SHP77 (cell line): ENCODE measurements at places on chromosomes 5 and 9.

GRCh38 chr5:96091874-96092273 lies 130.2 kb upstream of the ELL2 start:
- no peak for DNase-seq

DNA sequence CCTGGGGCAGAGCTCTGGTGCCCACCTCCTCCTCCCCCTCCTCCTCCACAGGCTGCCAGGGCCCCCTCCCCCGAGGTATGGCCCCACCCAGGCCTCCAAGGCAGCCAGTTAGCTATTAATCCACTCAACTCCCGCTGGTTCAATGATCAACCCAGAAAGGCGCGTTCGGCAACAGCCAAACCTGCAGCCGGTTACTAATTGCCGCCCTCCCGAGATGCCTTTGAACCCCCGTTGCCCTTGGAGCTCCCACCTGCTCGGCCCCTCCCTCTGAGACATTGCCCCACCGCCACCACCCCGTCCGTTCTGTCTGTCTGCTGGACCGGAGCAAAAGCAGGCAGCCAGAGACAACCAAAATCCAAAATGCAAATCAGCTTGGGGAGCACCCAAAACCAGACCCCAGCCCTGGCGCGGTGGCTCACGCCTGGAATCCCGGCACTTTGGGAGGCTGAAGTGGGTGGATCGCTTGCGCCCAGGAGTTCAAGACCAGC lies 25.8 kb downstream of the NOTCH1 start:
- DNase-seq = no peak

GRCh38 chr9:15717290-15717967 lies 164.6 kb downstream of the CCDC171 start:
- no peak for DNase-seq

DNA sequence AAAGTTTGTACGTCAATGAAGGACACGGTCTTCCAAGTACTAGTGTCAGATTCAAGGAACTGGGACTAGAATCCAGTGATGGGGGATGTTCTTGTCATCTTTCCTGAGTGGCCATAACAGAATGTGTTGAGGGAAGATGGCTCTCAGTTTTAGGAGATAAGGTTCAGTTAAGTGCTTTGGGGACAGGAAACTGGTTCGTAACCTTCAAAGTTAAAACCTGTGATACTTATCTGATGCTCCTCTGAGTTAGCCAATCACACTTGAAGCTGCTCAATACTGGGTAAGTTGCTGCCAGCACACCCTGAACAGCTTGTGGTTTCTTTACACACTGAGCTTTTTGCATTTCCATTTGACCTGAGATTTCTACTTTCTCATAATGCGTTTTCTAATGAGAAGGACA lies 64.4 kb downstream of the PIK3R1 start:
- no peak for DNase-seq

DNA sequence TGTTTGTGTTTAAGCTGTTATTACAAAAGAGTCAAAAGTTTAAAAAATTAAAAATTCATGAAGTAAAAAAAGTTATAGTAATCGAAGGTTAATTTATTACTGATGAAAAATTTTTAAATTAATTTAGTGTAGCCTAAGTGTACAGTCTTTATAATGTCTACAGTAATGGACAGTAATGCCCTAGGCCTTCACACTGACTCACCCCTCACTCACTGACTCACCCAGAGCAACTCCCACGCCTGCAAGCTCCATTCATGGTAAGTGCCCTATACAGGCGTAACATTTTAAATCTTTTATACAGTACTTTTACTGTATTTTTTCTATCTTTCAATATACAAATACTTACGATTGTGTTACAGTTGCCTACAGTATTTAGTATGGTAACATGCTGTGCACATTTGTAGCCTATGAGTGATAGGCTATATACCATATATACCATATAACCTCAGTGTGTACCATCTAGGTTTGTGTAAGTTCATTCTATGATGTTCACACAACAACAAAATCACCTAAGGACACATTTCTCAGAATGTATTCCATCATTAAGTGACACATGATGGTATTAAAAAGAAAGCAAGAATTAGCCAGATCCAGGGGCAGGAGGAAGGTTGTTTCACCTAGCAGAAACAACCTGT lies 40.1 kb downstream of the DCAF10 start:
- DNase-seq = no peak

GRCh38 chr9:4197548-4197947 lies 102.3 kb downstream of the GLIS3 start:
- DNase-seq = no peak

DNA sequence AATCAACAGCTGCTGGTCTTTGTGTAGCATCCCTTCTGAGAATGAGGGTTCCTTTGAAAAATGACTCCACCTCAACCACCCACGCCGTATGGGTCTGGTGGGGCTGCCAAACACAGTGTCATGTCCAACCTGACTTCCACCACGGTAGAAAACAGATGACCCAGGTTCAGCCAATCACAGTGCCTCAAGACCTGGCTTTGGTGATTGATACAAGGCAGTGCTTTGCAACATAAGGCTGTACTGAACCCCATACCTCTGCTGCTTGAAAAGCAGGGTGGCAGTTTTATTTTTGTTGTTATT lies 11.5 kb upstream of the TGFBR1 start:
- no peak for DNase-seq

DNA sequence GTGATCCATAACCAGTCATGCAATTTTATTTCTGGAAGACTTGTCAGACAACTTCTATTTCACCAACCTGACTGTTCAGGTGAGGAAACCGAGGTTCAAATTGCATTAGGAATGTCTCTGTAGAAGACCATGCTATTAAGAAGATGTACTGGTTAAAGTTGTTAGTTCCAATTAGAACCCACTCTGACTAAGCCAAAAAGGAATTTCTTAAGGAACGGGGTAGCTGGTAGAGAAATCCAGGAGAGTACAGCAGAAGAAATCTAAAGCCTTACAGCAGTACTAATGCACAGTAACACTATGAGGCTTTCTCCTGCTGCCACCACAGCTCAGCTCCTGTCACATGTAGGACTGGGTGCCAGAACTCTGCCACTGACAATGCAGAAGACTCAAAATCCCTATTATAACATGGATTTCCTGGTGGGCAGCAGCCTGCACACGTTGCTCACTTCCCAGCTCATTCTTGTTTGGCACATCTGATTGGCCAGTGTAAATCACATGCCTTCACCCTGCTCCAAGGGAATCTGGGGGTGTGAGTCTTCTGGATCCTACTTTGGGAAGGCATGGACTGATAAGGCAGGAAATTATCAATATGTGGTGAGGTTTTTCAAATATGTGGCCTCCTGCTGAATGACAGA lies 37.1 kb downstream of the CAST start:
- DNase-seq = no peak

- DNase-seq = no peak
These were observed 320.6 kb upstream of the PTGER4 start for GRCh38 chr5:40359093-40359492.

GRCh38 chr5:64576250-64576649 lies 70.4 kb downstream of the RGS7BP start:
- DNase-seq = no peak

GRCh38 chr9:130997925-130998596 lies 10.9 kb upstream of the LAMC3 start:
- peak; percentile 77 for DNase-seq

DNA sequence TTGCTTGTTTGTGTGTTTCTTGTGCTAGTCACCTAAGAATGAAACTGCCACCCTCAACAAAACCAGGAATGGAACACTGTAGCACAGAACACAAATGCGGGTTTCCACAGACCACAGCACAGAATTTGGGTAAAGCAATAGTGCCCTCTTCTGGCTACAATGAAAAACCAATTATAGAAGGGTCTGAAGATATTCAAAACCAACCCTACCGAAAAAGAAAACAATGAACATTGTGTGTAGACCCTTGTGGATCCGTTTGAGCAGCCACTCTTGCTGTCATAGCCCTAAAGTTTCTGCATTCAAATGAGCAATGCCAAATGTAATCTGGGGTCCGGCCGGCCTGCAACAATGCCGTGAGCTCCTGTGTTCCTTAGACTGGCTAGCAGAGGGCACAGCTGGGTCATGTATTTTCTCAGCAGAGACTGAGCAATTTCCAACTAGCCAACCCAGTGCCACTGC lies 8.3 kb upstream of the ENC1 start:
- DNase-seq = peak; percentile 59

DNA sequence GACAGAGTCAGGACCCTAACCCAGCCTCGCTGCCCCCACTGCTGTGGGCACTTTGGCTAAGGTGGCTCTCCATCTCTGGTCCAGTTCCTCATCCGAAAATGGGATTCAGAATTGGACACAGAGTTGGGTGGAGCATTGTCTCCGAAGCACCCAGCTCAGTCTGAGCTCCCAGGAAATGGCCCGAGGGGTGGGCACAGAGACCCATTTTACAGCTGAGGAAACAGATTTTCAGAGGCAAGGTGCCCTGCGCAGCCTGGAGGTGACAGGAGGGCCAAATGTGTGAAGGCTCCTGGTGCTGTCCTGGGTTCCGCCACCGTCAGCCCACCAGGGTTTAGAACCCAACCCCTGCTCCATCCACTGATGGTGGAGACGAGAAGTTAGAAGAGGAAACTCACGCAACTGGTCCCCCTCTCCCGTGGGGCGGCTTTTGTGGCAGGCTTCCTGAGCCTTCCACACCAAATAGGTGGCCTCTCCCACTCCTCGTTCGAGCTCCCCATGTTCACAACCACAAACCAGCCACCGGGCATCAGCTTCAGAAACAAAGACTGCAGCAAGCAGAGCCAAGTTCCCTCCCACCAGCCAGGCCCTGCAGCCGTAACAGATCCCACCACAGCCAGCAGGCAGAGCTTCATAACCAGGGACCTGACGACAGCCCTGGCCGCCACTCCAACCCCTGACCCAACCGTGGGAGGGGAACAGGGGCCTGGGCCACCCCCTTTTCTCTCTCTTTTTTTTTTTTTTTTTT lies 90.9 kb upstream of the LMX1B start:
- DNase-seq = no peak

DNA sequence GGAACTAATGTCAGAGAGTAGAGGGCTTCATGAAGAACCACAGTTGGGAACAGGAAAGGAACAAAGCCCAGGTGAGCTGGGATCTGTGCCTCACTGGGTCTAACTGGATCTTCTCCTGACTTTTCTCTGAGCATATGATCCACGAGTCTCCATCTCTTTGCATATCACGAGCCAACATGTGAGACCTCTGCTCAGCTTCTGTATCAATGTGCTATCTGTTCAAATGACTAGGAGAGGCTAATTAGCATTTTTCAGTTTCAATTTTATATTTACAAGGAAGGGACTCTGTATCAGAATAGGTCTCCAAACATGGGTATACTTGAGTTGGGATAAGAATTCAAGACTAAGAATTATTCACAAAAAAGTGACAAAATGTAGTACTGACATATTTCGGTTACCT lies 73.8 kb upstream of the SGCD start:
- no peak for DNase-seq

GRCh38 chr5:101626572-101626971 lies 669.5 kb downstream of the SLCO4C1 start:
- DNase-seq = no peak

- no peak for DNase-seq
These were observed 128.8 kb upstream of the PANK3 start for GRCh38 chr5:168707716-168708695.

GRCh38 chr9:14107977-14108376 lies 206.0 kb downstream of the NFIB start:
- DNase-seq = no peak

DNA sequence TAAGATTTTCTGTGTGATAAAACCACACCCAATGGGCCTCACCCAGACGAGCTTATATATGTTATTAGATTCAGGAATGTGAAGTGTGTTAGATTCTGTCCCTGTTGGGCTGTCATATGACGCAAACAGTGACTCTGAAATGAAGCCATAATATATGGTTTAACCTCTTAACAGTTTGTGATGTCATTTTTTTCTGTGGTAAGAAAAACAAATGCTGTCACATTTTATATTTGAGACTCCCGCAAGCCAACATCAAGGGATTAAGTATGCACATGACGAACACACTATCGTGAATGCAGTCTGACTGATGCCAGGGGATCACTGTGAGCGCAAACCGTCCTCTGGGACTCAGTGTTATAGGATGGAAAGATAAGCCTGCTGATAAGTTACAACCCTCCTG lies 321.7 kb downstream of the SH3GL2 start:
- no peak for DNase-seq

DNA sequence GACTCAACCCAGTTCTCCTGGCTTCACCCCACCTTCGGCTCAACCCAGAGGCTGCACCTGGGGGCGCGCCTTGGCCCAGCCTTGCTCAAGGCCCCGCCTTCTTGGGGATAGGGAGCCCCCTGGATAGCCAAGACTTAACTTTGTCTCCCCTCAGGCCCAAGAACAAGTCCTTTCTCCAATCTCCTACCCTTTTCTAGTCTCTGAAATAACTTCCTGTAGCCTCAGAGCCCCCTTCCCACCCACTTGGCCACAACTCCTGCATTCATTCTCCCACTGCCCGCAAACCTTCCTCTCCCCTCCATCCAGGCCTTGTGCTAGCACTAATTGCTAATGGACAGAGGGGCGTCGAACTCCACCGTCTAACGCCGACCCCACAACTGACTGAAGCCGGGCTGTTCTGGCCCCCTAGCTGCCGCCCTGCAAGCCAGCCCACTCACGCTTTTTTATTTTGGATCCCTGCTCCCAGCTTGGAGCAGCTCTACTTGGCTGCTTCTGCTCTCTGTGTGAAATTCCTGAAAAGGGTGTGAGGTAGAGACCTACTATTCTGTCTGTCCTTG lies 579 bp upstream of the ASTN2 start:
- DNase-seq = no peak

DNA sequence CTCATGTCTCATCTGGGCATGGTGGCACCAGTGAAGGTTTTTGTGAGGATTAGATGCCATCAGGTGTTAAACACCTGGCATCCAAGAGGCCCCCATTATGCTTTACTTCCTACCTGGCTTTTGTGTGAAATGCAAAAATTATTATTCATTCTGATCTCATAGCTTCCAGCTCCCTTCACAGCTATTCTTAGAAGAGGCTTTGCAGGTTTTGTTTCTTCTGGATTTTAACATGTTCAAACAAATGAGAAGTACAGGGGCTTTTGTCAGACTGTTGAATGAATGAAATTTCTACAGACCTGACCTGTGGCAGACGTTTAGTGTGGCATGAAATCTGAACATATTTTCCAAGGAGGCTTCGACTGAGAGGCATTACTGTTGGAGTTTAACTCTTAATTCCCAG lies 14.3 kb upstream of the CORO2A start:
- DNase-seq = no peak

GRCh38 chr5:126777257-126777974 lies 480 bp downstream of the LMNB1 start:
- peak; percentile 37 for DNase-seq

GRCh38 chr5:107231191-107231590 lies 439.5 kb downstream of the EFNA5 start:
- DNase-seq = no peak

- no peak for DNase-seq
These were observed 113.6 kb downstream of the IRX1 start for GRCh38 chr5:3709068-3709716.

GRCh38 chr5:131384616-131385214 lies 120.9 kb downstream of the CDC42SE2 start:
- no peak for DNase-seq
